ENCODE measurements at places on chromosomes 5 and 9.

- no peak for DNase-seq
These were observed 598.3 kb downstream of the EFNA5 start for GRCh38 chr5:107072440-107072839.

- DNase-seq, result no peak
These were observed 66.6 kb upstream of the TAF11L2 start for GRCh38 chr5:17431272-17432050.

DNA sequence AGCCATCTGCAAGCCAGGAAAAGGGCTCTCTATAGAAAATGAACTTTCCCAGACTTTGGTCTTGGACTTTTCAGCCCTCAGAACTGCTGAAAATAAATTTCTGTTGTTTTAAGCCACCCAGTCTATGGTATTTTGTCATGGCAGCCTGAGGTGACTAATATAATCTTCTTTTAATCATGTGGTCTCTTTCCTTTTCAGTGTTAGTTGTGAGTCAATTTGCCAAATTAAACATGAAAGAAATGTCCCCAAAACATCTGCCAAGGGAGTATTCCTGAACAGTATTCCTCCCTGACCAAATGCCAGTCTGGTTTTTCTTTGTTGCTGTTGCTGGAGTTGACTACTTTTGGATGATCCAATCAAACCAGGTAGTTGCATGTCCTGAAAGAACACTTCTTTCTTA is 4.7 kb upstream of the YTHDC2 start:
- no peak for DNase-seq

GRCh38 chr5:98902733-98903132 is 26.1 kb downstream of the CHD1 start:
- DNase-seq, result no peak

- no peak for DNase-seq
These were observed 100.8 kb downstream of the FBXL17 start for GRCh38 chr5:108280960-108281569.

- DNase-seq, result no peak
These were observed 785.5 kb upstream of the DMAC1 start for GRCh38 chr9:8585036-8585435.

- DNase-seq, result no peak
These were observed 43.9 kb upstream of the CEP72 start for GRCh38 chr5:568061-568781.

GRCh38 chr9:135586601-135587109 is 25.1 kb downstream of the PAEP start:
- no peak for DNase-seq

DNA sequence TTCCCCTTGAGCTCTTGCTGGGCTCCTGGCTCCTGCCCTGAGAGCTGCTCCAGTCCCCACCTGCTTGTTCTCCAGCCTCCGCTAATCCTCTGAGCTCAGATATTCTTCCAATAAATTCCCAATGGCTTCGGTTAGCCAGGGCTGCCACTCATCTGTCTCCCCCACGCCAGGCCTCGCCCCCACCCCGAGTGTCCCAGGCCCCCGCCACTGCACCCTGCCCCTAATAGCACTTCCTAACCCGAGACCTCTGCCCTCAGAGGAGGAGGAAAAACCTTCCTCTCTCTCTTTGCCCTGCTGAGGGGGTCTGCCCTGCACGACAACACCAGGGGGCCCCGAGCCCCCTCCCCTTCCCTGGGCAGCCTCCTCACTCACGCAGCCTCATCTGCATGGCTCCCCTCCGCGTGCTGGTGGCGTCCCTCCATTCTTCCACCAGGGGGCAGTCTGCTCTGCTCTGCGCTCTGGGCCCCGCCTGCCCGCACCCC is 5.4 kb upstream of the LCN15 start:
- peak; percentile 79 for DNase-seq

DNA sequence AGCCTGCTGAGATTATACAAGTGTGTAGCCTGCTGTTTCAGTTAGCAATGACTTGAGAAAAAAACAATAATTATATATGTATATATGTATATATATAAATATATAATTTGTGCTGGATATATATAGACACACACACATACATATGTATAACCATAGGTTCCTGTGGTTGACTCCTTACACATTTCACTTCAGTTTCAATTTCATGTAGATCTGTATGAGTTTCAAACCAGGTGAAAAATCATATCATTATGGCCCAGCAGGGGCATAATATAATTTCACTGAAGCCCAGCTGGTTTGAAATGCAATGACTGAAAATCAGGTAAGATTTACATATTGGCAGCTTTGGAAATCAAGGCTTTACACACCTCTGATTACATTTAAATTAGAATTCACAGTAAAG is 690.4 kb upstream of the CDH18 start:
- no peak for DNase-seq

DNA sequence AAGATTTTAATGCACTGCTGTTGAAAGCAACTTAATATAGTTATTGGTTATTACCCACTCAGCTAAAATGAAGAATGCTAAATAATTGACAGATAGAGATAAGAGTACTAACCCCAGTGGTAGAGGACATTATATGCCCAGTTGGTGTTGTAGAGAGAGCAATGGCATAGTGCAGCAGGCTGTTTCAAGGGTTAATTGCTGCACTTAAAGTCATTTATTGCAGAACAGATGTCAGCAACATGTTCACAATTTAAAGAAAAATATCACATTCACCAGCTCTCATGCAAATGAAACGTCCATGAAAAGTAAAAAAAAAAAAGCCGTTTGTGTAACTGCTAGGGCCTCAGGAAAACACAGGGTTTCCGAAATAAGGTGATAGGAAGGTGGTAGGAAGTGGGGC is 254.6 kb downstream of the MTRR start:
- DNase-seq, result no peak

- DNase-seq, result no peak
These were observed 514.7 kb downstream of the MTRR start for GRCh38 chr5:8383616-8384015.

GRCh38 chr9:69888856-69889585 is 68.4 kb downstream of the CFAP95 start:
- DNase-seq, result no peak

DNA sequence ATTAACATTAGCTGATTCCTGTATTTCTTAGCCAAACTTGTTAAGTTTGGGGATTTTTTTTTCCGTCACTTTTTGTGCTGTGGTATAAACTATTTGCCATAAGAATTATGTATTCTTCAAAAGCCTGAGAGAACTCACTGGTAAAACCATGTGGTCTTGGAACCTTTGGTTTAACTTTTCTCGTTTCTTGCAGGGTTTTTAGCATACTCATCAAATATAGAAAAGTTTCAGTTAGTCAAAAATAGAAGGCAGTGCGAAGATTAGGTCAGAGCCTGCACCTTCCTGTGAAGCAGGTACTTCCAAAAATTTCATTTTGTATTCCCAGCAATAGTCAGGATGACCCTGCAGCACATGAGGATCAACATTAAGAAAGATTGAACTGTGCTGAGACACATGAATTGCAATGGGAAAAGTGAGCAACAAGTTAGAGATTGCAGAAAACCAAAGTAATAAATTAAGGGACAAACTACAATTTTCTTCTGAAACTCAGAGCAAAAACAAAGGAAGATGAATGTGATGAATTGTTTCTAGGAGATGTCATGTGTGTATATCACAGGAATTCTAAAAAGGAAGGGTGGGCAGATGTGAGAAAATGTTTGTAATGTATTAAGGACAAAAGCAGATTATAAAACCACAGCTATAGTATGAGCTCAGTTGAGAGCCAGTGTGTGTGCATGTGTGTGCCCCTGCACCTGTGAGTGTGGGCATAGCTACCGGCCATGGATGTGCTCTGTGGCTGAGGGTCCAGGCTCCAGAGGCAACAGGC is 102.2 kb downstream of the ANGPTL2 start:
- no peak for DNase-seq

- peak; percentile 58 for DNase-seq
These were observed at the start of gene FLT4 for GRCh38 chr5:180649297-180650039. TSS of gene FLT4 (minus strand) at chr5:180649600. CDS start at chr5:180649545, 55 bp downstream.

- DNase-seq, result no peak
These were observed 36.0 kb upstream of the PITX1 start for GRCh38 chr5:135069895-135070657.

DNA sequence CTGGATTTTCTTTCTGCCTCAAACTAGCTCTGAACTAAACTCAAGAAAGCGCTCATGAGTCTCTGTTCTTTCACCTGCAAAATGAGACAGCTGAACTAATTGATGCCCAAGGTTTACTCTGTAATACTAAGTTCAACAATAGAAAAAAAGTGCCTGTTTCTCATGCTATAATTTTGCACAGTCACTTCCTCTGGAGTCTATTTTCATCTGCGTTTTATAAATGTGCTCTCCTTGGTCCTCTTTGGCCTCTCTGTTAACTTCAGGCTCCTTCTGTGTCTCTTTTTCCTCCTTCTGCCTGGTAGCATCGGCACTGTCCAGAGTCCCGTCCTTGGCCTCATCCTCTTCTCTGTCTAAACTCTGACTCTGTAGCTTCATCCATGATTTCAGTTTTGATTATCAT is 311.9 kb upstream of the TLE4 start:
- no peak for DNase-seq

DNA sequence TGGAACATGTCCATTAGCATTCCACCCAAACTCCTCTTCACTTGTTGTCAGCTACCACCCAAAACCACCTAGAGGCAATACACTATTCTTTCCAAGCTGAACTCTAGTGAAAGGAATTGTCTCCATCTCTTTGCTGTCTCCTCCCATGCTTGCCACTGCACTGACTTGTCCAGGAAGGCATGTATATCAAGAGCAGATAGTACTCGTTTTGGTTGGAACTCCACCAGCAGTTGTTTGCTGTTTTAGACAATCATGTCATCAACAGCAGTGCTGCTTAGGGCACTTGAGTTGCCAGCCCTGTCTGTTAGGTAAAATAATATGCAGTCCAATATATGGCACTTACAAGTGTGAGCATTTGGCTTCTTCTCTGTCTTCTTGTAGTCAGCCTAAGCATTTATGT is 80.0 kb upstream of the SAP30L start:
- no peak for DNase-seq

GRCh38 chr5:86008704-86009103 is 609.0 kb upstream of the COX7C start:
- no peak for DNase-seq

DNA sequence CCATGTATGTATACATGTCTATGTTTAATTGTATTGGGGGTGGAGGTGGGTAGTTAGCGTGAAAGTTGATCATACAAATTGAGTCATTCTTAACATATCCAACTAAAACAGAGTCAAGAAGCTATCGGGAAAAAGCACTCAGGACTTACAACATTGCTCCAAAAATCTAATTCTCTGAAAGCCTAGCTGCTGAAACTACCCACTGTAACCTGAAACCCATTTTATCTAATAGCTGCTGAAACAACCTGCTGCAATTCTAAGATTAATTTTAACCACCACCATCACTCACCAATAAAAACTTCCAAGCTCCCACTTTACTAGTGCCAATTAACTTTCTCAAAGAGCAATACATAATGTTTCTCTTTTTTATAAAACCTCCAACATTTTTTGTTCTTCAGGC is 32.2 kb downstream of the KCNV2 start:
- no peak for DNase-seq

All from nephron progenitor cell (in vitro differentiated cells).